G401 (cell line): ENCODE measurements at places on chromosomes 5 and 9. TPM values are rescaled to one million over a fixed set of nuclear protein-coding genes. Genes with fewer than 3 reads are reported as not detected.

Gene RASGRF2
- total RNA-seq: not detected in 2 replicates

Gene LIFR
- total RNA-seq: 0.12 and 0.98 TPM in 2 replicates

Gene ADAMTSL1
- total RNA-seq: not detected in 2 replicates

Gene LCN12
- not detected in 2 replicates for total RNA-seq

Gene CENPK
- 36.4 and 65.1 TPM in 2 replicates for total RNA-seq

Gene CXCL14
- not detected in 2 replicates for total RNA-seq

Gene ENTREP1
- total RNA-seq: not detected in 2 replicates

Gene SLC6A19
- 0.37 and 1.0 TPM in 2 replicates for total RNA-seq

Gene CCL27
- total RNA-seq: not detected in 2 replicates

Gene ARL14EPL
- total RNA-seq: not detected in 2 replicates

Gene GFI1B
- 1.5 TPM in 1 of 2 replicates, not detected in the other for total RNA-seq

Gene SPATA31D3
- not detected in 2 replicates for total RNA-seq

Gene KIF27
- total RNA-seq: 1.6 and 2.3 TPM in 2 replicates

Gene PDE6A
- not detected in 2 replicates for total RNA-seq

Gene UGT3A1
- not detected in 2 replicates for total RNA-seq

Gene SPTLC1
- total RNA-seq: 31.7 and 61.2 TPM in 2 replicates

Gene PCDHB14
- total RNA-seq: 0.27 and 0.55 TPM in 2 replicates

Gene C1QTNF2
- not detected in 2 replicates for total RNA-seq

Gene DNAJB5
- 21.1 and 24.2 TPM in 2 replicates for total RNA-seq

Gene PLCXD3
- total RNA-seq: not detected in 2 replicates

Gene IFNB1
- not detected in 2 replicates for total RNA-seq

Gene TMEM252
- not detected in 2 replicates for total RNA-seq

Gene RNF183
- not detected in 2 replicates for total RNA-seq

Gene CAST
- total RNA-seq: 52.0 and 59.1 TPM in 2 replicates

Gene COL23A1
- total RNA-seq: 0.06 TPM in 1 of 2 replicates, not detected in the other

Gene HSPB3
- not detected in 2 replicates for total RNA-seq

Gene BNC2
- total RNA-seq: 3.1 and 5.0 TPM in 2 replicates

Gene NDST1
- total RNA-seq: 68.1 and 76.0 TPM in 2 replicates

Gene MELK
- 42.6 and 70.6 TPM in 2 replicates for total RNA-seq

Gene GPR150
- not detected in 2 replicates for total RNA-seq

Gene LCP2
- not detected in 2 replicates for total RNA-seq

Gene FOXE1
- not detected in 2 replicates for total RNA-seq

Gene UGT3A2
- total RNA-seq: not detected in 2 replicates

Gene NSG2
- 0.85 TPM in 1 of 2 replicates, not detected in the other for total RNA-seq

Gene IFNK
- not detected in 2 replicates for total RNA-seq

Gene CXXC5
- total RNA-seq: 280 and 322 TPM in 2 replicates

Gene ADRA1B
- 41.4 and 46.5 TPM in 2 replicates for total RNA-seq

Gene TRIM36
- not detected in 2 replicates for total RNA-seq

Gene FOXD4
- not detected in 2 replicates for total RNA-seq

Gene ALDH1B1
- 61.8 and 87.4 TPM in 2 replicates for total RNA-seq

Gene FAM114A2
- total RNA-seq: 25.0 and 27.0 TPM in 2 replicates

Gene CCL21
- not detected in 2 replicates for total RNA-seq

Gene ADRB2
- not detected in 2 replicates for total RNA-seq
